ENCODE measurements at places on chromosomes 1 and 21.

- no peak for DNase-seq
Measured at GRCh38 chr1:17665950-17666720, 89.0 kb upstream of the ACTL8 start.

DNA sequence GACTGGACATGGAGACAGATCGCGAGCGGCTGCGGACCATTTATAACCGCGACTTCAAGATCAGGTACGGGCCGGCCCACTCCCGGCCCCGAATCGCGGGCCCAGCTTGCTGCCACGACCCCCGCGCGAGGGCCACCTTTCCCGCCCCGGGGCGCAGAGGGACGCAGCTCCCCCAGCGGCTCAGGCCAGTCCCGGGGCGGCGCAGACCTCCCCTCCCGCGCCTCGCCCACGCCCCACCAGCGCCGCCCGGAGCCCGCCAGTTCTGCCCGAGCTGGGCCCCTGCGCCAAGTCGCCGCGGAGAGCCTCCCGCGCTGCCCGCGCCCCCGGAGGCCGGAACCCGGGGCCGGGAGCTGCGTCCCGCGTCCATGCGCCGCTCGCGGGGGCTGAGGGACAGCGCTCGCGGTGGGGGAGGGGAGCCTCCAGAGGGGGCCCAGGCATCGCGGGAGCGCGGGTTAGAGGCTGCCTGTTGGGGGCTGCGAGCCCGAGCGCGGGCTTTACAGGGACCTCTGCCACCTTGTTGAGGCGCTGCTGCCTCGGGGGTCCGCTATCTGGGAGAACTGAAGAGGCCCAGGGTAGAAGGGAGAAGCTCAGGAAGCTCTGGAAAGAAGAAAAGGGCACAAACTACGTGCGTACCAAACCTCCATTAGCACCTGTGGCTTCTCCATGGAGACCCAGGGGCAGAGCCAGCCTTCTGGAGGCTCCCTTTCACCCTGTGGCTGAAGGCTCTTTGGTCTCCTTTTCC lies 698 bp downstream of the MOV10 start:
- DNase-seq: no peak

DNA sequence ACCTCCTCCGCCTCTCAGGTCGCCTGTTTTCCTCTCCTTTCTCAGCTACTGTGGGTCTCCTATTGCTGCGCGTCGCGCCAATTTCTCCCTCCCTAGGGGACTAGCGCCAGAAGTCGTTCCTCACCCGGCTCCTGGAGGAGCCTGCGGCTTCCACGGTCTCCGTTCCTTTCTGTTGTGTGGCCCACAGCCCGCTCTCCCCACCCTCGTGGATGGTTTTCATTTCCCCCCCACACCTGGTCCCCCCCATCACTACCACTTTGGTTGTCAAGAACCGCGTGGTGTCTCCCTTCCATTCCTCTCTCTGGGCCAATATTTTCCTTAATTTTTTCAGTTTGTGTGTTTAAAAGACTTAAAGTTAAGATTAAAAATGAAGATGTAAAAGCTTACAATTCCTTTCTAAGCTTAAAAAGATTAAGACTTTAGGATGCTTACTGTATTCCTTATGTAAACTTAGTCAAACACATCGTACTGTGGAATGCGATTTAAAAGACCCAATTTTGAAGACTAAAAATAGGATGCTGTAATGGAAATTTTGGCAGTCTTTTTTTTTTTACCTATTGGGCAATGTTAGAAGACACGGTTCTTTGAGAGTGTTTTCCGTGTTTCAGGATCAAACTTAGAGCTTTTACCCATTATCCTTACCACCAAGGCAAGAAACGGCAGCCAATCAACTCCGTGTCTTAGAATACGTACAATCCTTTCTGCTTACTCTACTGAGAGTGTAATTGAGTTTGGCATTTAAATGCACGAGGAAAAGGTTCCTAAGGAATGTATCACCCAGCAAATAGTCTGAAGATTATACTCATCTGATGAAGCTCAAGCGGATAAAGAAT lies 773 bp downstream of the CNST start:
- DNase-seq: peak; percentile 41

GRCh38 chr1:98045767-98046641 lies 125.2 kb upstream of the DPYD start:
- DNase-seq: no peak

DNA sequence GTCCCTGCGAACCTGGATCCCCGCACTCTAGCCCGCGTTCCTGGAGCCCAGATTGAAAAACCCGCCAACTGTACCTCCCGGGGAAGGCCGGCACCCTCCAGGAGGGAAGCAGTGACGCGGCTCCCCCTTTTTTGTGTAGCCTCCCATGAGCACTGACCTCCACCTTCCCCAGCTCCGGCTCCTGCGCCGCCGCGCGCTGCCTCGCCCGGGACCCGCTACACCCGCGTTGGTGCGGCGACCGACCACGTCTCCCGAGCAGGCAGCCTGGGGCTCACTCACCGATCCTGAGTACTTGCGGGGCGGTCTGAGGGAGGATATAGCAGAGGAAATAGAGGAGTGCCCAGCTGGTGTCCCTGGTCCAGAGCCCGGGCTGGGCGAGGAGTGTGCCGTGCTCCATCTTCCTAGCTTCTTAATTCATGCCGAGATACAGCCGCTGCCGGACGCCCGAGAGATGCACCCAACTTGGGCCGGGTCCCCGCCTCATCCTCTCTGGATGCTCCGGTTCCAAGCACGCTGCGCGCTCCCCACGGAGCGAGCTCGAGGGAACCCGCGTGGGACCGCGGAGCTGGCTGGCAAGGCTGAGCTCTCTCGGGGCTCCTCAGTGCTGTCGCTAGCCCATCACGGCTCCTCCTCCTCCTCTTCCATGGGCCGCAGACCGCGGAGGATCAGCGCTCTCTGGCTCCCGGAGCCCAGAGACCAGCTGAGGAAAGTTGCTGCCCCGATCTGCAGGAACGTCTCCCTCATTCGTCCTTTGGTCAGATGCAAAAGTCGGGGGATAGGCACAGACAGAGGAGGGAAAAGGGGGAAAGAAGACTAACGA lies 482 bp downstream of the GRIK1 start:
- DNase-seq: no peak

DNA sequence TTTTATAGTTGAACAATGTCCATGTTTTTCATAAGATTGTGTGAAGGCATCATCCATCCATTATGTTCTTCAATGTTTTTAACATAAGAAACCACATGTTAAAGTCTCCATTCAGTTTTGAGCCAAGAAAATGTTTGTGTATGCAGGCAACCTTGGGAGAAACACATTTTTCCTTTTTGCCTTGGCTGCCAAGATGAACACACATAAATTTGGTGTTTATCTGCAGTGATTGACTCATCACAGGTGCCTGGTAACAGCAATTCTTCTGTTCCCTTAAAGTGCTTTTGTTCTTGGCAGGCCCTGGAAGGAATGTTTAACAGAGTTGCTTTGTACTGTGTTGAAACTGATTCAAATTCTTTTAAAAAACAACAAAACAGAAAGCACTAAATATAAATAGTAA lies 709.9 kb upstream of the ADGRL4 start:
- DNase-seq: no peak

GRCh38 chr1:10942542-10942912 lies 69.9 kb upstream of the TARDBP start:
- DNase-seq: no peak

- DNase-seq: no peak
Measured at GRCh38 chr1:67726224-67726623, 41.2 kb downstream of the GADD45A start.

- DNase-seq: no peak
Measured at GRCh38 chr1:156101880-156102279, 12.6 kb upstream of the LMNA start.

DNA sequence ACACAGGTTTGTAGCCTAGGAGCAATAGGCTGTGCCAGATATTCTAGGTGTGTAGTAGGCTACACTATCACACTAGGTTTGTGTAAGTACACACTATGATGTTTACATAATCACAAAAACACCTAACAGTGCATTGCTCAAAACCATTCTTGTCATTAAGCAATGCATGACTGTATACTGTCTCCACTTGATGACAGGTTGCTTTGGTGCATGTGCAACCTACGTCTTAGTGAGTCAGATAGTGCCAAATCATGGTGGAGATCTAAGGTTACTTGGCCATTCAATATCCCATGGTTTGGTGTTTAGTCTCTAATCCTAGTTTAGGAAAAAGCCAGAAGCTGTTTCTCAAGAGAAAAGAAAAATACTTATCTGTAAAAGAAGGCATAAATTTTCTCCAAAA lies 181.1 kb downstream of the KCNK2 start:
- no peak for DNase-seq

DNA sequence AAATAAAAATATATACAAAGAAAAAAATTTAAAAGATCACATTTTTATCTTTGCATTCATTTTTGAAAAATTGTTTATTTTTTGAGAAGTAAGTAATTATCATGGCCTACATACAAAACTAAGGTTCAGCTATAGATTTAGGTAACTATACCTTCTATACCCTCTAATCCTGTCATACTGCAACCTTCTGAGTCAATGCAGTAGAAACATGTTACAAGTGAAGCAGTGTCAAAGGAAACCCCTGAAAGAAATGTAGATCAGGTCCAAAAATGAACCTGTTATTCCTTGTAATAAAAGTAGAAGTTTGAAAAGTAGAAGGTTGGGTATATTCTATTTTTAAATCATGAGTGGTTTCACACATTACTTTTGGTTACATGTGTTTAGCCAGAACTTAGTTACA lies 51.3 kb downstream of the PTGS2 start:
- no peak for DNase-seq

DNA sequence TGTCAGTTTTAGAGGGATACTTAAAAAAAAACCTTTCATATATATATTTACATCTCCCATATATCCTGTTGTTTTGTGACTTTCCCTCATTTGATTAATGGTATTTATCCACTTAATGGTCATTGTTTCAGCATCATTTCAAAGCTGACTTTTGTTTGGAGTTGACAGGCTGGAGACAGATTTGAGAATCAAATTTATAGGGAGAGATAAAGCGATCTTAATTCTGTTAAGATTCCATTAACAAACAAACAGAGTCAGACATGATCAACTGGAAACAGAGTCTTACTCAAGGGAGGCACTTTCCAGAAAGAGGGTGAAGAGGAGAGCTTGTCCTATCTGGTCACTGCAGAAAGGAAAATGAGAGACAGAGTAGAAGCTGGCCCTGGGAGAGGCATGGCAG lies 283.4 kb downstream of the TTLL7 start:
- no peak for DNase-seq

DNA sequence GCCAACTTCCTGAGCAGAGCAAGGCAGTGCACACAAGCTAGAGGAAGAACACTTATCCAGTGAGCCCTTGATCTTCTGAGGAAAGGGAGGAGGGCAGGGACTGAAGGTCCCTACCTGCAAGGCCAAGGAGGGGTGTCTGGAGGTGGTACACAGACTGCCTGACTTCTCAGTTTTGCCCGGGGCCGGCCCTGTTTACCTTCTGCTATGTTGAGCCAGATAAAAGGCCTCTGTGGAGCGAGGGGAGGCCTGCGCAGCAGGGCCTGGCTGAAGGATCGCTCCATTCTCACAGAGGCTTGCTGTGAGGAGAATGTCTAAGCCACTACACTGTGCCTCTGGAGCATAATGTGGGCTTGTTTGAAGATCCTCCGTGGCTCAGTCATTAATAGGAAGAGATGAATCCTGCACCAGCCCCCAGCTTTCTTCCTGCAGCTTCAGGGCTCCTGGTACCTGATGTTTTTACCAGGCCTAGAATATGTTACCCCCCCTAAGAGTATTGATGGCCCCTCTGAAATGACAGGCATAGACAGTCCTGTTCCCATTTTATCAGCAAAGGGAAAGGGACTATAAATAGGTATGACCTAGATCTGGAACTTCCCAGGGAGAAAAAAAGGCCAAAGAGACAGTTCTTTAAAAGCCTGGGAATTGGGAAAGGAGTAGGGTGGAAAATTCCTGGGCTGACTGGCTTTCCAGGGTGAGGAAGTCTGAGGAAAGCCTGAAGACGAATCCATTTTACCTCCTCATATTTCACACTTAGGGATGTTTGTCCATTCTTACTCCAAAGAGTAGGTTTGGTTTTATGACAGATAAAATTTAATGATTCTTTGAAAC lies 4.7 kb downstream of the POGK start:
- DNase-seq: no peak

GRCh38 chr1:206116191-206116872 lies 856 bp downstream of the AVPR1B start:
- DNase-seq: no peak
